ENCODE measurements at places on chromosomes 6 and 20. TPM values are rescaled to one million over a fixed set of nuclear protein-coding genes. Genes with fewer than 3 reads are reported as not detected.

GRCh38 chr6:168274037-168274952 lies 45.3 kb downstream of the DACT2 start:
- peak; percentile 88 for DNase-seq

GRCh38 chr6:54084231-54084630 lies 27.0 kb upstream of the MLIP start:
- no peak for DNase-seq

DNA sequence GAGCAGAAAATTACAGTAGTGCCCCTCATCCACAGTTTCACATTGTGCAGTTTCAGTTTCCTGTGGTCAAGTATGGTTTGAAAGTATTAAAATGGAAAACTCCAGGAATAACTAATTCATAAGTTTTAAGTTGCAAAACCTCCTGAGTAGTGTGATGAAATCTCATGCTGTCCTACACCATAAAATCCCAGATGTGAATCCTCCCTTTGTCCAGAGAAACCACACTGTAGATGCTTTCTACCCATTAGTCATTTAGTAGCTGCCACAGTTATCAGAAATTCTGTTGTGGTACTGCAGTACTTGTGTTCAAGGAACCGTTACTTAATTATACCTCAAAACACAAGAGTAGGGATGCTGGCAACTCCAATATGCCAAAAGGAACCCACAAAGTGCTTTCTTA lies 74.7 kb downstream of the PTCHD4 start:
- DNase-seq = no peak

GRCh38 chr6:126891158-126891557 lies 227.3 kb upstream of the RSPO3 start:
- no peak for DNase-seq

GRCh38 chr6:31268836-31269235 lies 3.1 kb downstream of the HLA-C start:
- no peak for DNase-seq

Gene CLPSL2
- not detected for total RNA-seq

Gene FOXC1
- total RNA-seq = 8.3 TPM

Gene JPH2
- 38.9 TPM for total RNA-seq

Gene LY86
- 2.6 TPM for total RNA-seq

Gene SLC35D3
- not detected for total RNA-seq

Gene SYNJ2
- 25.4 TPM for total RNA-seq

All from stomach (tissue), 19 donors.